ENCODE measurements at places on chromosomes 5 and 9.

GRCh38 chr5:115825948-115826347, 9.5 kb upstream of the CDO1 start:
- DNase-seq: no peak

GRCh38 chr9:95721061-95721531, 154.4 kb upstream of the ERCC6L2 start:
- DNase-seq: no peak

GRCh38 chr5:87150630-87151029, 117.1 kb upstream of the RASA1 start:
- DNase-seq: no peak

DNA sequence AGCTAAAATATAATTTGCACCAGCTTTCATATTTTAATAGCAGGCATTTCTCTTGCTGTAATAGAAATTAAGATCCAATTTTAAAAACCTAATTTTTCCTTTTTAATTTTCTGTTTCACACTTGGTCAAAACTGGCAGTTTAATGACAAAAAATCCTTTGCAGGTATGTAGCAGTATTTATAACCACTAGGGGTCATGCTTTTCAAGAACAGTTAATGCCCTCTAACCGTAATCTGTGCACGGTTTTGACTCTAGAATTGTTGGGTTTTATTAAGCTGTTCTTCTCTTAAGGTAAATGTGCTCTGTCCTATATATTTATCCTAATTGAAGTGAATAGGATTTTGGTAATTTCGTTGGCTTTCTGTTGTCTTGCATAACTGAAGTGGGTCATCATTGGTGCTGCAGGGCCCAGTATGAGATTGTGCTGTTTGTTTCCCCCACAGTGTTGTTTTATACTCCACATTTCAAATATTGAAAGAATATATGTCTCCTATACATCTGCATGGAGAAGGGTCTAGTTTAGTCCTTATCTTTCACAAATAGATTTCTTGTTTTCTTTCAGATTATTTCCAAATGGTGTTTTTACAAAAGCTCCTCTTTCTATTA, 107.4 kb downstream of the SCAMP1 start:
- DNase-seq: peak; percentile 14

All from NCI-H774 (cell line).